ENCODE measurements at places on chromosomes 6 and 20.

DNA sequence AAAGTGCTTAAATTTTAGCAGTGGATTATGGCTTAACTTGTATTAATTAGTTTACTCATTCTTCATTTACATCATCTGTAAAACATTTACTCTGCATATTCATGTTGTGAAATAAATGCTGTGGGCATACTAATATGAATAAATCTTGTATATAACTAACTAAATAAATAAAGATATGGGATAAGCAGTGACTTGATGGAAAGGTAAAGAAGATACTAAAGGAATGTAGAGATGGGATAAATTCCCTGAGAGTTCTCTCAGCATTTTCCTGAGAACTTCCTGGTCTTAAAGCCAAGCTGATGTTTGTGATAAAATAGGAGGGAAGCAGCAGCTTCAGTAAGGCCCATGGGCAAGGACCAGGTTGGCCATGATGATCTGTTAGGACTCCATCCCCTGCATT is 652.1 kb downstream of the RNF144B start:
- DNase-seq: no peak

DNA sequence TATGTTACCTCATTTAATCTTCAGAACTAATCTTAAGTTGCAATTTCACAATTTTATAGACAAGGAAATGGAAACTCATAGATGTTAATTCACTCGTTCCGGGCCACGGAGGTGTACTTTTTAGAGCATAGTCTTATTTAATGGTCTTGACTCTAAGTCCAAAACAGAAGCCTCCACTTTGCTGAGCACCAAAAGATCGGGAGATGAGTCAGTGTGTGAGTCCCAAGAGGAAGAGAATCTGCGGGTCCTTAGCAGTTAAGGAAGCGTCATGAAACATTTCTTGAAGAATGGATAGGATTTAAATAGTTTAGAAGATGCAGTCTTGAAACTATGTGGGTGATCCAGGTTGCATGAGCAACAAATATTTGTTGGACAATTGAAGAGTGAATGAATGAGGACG is 231.8 kb upstream of the QKI start:
- no peak for DNase-seq

DNA sequence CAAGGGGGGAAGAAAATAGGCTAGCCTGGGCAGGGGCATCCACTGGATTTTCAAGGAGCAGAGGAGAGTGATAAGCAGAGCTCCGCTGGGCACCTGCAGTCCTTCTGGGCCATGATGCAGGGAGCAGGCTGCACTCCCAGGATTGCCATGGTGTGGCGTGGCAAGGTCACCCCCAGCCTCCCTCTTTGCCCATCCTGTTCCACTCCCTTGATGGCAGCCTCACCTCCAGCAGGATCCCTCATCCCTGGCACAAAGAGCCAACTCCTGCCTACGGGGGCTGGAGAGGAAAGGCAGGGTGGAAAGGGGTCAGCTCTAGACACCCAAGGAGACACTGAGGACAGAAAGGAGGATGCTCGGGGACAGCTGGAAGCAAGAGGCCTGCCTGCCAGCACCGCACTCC is 22.4 kb upstream of the MYMX start:
- DNase-seq: no peak

GRCh38 chr20:38342713-38343310 is 3.5 kb upstream of the LBP start:
- no peak for DNase-seq

DNA sequence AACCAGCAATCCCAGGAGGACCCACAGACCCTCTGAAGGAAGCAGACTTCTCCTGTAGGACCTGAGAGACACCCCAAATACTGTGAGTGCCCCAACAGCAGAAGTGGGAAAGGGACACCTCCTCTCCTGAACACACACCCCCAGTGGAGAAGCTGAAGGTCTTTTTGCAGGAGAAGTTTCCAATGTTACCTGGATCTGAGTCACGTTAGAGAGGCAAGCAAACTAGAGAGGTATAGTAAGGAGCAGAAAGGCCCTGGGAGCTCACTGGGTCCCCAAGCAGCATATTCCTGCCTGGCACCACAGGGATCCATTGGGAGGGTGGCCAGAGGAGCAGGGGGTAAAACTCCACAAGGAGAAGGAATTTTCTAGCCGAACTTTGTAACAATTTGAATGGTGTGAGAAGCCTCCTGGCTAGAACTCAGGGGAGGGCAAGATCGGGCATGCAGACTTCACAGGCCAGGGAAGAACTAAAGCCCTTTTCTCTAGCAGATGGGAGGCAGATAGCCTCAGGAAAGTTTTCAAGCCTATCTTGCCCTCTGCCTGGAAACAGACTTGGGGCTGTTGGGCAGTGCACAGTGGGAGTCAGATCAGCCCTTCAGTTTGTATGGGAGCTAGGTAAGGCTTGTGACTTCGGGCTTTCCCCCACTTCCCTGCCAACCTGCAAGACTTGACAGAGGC is 68.2 kb upstream of the SSTR4 start:
- no peak for DNase-seq

Data from stimulated activated CD4-positive, alpha-beta T cell treated with anti-CD3 and anti-CD28 coated beads, Interleukin-1b, Interleukin-23, amount 100 ng/mL, for 48 hours (primary cell).